Hippocampal formation (tissue), 2 donors: ENCODE measurements at places on chromosomes 2 and 18.

- DNase-seq, result no peak
Observed at GRCh38 chr18:3117493-3118192, 102.1 kb downstream of the MYOM1 start.

- no peak for DNase-seq
Observed at GRCh38 chr2:60549928-60550177, 3.6 kb downstream of the BCL11A start.

- DNase-seq, result no peak
Observed at GRCh38 chr2:63436488-63436887, 151.8 kb downstream of the WDPCP start.

GRCh38 chr2:37625156-37625555 is 46.3 kb downstream of the CDC42EP3 start:
- no peak for DNase-seq

GRCh38 chr2:199278099-199278498 is 179.6 kb downstream of the SATB2 start:
- no peak for DNase-seq

DNA sequence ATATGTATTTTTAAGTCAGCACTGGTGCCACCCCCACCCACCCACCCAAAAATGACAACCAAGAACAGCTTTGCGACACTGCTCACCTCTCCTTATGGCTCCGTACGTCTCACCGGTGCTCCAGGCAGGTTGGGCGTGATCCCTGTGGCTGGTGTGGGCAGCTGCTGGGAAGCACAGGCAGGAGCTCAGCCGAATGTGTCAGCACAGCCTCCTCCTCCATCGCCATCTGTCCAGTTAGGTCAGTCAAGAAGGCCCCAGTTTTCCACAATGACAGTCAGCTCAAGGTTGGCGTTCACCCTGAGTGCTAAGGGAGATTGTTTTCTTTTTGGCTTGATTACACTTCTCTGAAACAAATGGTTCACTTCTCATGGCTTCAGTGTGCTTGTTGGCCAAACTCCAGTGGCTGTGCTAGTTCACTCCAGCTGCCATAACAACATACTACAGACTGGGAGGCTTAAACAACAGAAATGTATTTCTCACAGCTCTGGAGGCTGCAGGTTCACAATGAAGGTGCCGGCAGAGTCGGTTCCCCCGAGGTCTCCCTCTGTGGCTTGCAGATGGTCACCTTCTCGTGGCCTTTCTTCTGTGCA is 30.2 kb downstream of the AMER3 start:
- no peak for DNase-seq

DNA sequence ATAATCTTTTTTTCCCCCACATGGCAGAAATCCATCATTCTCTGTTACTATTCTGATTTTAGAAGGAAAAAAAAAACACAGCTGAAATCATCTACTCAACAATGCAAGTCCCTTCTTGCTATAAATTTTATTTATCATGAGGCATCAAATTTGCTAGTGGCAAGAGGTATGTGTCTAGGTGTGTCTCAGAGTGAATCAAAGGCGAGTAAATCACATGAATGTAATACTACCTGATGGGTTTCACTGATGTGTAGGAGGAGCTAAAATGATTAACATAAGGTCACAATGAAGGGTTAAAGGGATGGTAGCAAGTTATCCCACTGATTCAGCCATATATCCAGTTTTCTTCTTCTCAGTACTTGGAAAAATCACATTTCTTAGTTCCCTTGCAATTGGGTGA is 24.5 kb upstream of the PELI1 start:
- no peak for DNase-seq

DNA sequence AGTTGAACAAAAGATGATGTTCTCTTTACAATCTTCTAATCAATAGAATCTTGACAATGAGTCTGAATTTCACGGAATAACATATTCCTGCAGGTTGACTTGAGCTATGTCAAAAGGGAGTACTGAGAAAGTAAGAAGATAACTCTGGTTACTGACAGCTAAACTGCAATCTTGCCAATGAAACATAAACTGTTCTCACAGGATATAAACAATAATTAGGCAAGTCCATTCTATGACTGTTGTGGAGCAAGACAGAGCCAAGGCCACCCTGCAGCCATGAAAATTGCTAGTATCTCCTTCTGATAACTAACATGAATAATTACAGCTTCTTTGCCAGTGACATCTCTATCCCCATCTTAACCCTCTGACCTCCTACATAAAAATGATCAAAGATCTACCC is 6.3 kb upstream of the RPRD1A start:
- no peak for DNase-seq

GRCh38 chr2:149132901-149133300 is 94.4 kb downstream of the LYPD6B start:
- no peak for DNase-seq

- DNase-seq, result no peak
Observed at GRCh38 chr2:107992069-107992468, 5.7 kb downstream of the SLC5A7 start.

GRCh38 chr2:241850544-241851324 is 8.0 kb downstream of the PDCD1 start:
- no peak for DNase-seq

- DNase-seq, result no peak
Observed at GRCh38 chr2:30300122-30300455, 68.8 kb downstream of the LBH start.

- no peak for DNase-seq
Observed at GRCh38 chr2:64289251-64289650, 145.0 kb upstream of the PELI1 start.

GRCh38 chr2:219642069-219642454 is 14.6 kb downstream of the SLC4A3 start:
- no peak for DNase-seq

GRCh38 chr2:72750977-72751639 is 74.7 kb downstream of the EXOC6B start:
- DNase-seq, result no peak
